ENCODE measurements at places on chromosomes 16 and 17.

- DNase-seq: no peak
Observed at GRCh38 chr16:62077998-62078397, 41.8 kb upstream of the CDH8 start.

DNA sequence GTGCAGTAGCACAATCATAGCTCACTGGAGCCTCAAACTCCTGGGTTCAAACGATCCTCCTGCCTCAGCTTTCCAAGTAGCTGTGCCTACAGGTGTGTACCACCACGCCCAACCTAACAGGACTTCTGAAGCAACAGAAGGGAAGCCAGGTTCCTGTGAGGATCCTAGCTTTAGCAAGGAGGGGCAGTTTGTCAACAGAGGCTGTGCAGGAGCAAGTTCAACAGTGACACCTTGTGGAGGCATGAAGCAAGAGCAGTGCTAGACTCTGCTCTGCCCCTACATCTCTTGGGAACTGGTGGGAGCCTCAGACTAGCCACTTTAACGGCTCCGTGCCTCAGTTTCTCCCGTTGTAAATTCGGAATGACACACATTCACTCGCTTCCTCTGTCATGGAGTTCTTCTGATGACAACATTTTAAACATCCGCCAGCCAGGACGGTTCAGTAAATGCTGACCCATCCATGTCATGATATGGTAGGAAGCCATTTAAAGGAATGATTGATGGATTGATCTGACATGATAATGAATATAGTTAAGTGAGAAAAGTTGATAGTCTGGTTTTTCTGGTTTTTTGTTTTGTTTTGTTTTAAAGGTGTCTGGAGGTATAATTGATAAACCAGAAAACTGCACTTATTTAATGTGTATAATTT is 218.7 kb downstream of the MRTFB start:
- no peak for DNase-seq

DNA sequence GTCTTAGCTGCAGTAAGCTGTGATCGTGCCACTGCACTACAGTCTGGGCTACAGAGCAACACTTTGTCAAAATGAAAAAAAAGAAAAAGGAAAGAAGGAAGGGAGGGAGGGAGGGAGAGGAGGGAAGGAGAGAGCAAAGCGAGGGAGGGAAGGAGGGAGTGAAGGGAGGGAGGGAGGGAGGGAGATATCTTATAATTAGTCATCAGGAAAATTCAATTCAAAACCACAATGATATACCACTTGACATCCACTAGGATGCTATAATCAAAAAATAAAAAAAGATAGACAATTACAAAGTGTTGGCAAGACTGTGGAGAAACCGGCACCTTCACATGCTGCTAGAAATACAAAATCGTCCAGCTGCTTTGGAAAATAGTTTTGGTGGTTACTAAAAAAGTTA is 93.8 kb downstream of the CDC27 start:
- DNase-seq: no peak

DNA sequence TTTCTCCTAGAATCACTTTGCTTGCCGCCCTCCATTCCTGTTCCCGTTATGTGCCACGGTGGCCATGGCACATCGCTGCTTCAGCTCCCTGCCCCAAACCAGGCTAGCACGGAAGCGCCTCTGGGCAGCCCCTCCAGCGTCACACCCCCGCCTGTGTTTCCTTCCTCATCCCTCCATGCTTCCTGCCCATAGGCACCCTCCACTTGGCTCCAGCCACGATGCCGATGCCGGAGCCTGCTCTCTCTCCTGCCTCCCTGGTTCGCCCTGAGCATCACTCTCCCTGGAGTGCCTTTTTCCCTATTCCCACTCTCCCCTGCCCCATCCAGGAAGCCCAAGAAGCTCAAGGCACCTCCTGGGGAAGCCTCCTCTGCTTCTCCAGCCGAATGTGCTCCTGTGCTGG is 3.2 kb upstream of the ARHGAP23 start:
- DNase-seq: no peak

GRCh38 chr17:71084219-71084618 is 914.9 kb downstream of the KCNJ2 start:
- DNase-seq: no peak

- no peak for DNase-seq
Observed at GRCh38 chr17:73835605-73836004, 191.4 kb upstream of the SDK2 start.
